ENCODE measurements at places on chromosomes 6 and 20.

GRCh38 chr6:109979033-109979921 is 1.2 kb downstream of the GPR6 start:
- DNase-seq = no peak

DNA sequence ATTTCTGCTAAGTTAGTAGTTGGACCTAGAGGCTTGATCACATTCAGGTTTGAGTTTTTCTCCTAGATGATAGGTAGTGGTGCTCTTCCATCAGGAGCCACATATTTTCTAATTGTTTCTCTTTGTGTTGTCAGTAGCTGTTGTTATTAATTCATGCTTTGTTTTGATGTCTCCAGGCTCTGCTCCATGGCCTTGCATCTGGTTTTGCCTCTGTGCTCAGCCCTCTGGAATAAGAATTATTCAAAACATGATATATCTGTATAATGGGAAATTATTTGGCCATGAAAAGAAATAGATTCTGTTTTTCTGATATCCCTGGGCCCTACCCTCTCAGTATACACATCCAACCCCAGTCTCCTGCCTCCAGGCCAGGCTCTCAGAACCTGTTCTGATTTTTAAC is 184.8 kb downstream of the CDC5L start:
- no peak for DNase-seq

DNA sequence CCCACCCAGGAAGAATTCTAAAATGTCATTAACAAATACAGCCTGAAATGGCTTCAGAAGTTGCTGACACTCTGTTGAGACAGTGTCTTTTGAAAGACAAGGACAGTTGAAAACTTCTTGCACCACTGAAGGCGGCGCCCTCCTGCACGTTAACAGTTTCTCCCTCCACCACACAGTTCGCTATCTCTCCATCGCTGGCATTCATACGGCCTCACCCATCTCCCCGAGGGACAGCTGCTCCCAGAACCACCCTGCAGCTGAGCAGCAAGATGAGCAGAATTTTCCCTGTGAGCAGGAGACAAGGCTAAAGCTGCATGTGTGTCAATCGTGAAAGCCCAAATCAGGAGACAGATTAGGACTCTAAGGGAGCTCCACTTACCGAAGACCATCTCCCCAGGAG is 113.3 kb downstream of the LY86 start:
- no peak for DNase-seq

DNA sequence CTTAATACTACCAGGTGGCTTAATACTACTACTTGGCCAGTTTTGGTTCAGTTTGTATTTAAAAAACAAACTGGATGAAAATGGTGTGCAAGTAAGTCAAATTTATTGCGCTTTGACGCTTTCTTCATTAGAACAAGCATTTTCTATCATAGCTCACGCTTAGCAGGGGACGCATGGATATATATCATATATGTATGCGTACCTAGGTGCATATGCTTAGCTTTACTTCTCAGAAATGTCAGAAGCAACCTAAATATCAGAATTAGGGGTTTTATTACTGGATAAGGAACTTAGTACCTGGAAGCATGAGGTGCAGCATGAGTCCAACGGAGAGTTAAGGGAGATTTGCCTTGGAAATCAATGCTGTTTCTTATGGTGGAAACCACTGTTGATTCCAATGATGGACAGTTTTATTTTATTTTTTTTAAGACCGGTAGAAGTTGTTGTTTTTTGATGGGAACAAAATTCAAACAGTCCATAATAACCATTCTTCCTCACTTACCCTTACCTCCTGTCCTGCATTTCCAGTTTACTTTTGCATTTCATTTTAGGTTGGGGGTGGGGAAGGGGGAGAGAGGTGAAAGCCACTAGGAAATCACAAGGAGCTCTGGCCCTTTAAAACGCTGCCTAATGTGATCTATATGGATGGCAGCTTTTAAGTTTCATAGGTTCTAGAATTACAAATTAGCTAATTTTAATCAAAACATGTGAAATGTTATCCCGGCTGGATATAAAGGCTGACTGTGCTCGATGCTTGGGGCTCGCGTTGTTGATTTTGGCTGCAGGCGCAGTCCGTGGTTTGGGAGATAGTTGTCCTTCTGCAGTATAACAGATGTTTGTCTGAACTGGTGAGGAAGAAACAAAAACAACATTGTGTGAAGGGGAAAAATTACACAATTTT is 2.1 kb downstream of the SOBP start:
- DNase-seq = no peak

GRCh38 chr20:12055161-12055560 is 137.5 kb downstream of the BTBD3 start:
- no peak for DNase-seq

- DNase-seq = no peak
Measured at GRCh38 chr6:57177545-57178265, 5.6 kb downstream of the BAG2 start.

DNA sequence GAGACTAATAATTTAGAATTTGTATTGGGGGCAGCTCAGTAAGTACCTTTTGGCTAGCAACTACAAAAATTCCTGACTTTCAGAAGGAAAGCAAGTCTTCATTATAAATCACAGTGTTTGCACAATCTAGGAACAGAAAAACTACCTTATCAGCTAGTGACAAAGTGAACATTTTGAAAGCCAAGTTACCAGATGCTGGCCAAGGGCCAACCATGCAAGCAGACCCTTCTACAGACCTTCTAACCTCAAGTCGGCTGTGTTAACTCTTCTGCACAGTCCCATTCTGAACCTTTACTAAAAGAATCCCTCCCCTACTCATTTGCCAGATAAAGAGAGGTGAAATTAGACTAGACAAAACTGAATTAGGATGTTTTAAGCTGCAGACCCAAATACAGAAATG is 341.9 kb downstream of the COL12A1 start:
- no peak for DNase-seq

- DNase-seq = no peak
Measured at GRCh38 chr6:147856687-147857086, 348.2 kb downstream of the SAMD5 start.

DNA sequence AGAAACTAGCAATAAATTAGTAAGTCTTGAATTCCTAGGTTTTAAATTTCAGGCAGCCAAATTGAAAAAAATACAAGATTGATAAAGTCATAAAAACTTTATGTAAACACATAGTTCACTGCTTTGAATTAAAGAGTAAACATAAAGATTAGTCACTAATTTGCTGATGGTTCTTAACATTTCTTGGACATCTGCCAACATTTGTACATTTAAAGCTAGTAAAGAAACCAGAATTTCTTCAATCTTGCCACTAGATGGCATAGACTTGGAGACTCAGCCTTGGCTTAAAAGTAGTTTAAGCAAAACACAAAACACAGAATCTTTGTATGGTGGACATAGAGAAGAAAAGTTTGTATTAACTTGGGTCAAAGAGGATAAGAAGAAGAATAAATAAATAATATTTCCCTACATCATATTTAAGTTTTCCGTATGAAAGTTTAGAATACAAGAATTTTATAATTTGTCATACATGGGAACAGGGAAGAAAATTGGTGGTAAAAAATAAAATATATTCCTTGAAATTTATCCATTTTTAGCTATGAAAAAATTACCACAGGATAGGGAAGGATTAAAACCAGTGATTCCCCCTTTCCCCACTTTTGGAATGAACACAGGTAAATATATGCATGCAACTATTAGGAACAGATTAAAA is 41.7 kb upstream of the FAM135A start:
- no peak for DNase-seq

DNA sequence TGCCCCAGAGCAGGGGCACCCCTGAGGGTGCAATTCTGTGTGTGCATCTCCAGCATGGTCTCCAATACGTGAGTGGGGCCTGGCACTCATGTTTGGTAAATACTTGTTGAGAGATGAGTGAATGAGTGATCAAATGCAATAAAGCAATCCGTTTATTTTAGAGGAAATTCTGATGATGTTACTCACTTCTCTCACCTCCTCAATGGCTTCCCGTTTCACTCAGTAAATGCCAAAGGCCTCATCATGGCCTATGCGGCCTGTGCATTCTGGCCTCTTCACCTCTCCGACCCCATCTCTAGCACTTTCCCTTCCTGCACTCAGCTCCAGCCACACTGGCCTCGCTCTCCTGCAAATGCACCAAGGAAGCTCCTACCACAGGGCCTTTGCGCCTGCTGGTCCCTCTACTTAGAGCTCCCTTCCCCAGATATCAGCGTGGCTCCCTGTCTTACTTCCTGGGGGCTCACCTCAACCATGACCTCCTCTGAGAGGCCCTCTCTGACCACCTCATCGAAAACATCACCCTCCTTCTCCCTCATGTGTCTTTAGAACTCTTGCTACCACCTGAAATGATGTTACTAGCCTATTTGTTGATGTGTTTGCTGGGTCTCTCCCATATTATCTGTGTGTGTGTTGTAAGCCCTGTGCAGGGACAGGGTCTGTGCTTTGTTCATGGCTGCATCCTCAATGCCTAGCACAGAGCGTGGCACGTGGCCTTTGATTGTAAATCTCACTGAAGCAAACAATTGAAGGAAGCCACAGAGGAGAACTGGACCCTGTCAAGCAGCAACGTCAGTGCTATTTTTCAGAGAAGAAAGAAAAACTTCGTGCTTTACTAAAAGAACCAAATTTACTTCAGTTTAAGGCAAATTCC is 42.6 kb downstream of the RAB44 start:
- no peak for DNase-seq

DNA sequence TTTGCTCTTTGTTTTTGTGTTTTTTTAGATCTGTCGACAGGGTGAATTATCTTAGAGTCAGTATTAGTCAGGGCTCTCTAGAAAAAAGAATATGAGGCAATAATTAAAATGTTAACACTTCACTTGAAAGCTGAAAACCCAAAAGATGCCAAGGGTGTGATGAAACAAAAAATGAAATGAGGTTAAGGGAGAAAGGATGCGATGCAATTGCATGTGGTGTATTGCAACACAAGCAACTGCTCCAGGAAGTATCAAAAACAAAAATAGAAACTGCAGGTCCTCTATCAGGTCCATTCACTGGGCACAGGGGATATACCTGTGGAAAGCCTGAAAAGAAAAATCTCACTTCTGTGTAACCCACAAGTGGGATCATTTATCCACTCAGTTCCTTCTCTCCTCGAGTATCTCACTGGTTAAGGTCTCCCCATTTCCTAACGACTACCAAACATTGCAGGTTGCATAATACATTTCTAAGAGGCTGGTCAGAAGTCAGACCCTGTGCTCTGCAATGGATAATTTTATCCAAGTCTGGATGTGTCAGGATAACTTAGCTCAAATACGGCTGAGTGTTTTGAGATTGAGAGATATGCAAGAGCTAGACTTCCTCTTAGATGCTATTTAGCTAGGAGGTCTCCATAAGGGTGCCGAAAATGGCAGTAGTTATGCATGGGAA is 257.7 kb upstream of the GJE1 start:
- no peak for DNase-seq

DNA sequence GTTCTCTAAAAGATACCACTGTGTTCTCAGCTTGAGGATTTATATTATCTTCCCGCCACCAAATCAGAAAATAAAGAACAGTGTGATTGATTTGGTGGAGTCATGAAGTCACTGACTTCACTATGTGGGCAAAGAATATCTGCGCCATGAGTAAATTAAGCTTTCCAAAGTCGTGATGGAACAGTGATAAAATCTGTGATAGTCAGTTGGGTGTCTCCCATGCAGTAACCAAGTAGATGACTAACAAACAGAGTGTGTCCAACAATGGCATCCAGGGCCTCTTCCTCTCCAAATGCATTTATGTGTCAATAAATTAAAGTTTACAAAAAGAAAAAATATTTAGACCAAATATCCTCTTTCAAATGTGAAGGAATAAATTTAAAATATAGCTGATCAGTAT is 87.0 kb upstream of the DST start:
- DNase-seq = no peak

DNA sequence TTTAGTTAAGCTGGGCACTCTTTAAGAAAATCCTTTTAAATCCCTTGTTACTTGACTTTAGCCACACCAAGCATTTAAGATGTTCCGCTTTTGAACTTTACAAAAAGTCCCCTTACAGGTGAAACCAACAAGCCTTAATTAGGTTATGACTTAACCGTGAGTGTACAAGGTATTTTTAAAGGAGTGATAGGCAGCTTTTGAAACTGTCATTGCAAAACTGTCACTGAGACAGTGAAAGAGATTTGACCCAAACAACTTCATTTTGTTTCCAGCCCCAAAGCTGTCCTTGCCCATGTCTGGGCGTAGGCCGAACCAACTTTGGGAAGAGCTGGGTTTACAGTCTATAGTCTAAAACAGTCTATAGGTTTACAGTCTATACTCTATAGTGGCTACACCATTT is 305.4 kb downstream of the FARS2 start:
- DNase-seq = no peak

- no peak for DNase-seq
Measured at GRCh38 chr20:3557237-3557785, 86.5 kb downstream of the ATRN start.

GRCh38 chr6:136405420-136406029 is 115.9 kb upstream of the BCLAF1 start:
- no peak for DNase-seq

- no peak for DNase-seq
Measured at GRCh38 chr6:131356161-131356560, 216.9 kb upstream of the ARG1 start.

GRCh38 chr6:119073307-119074051 is 5.0 kb downstream of the FAM184A start:
- DNase-seq = no peak

DNA sequence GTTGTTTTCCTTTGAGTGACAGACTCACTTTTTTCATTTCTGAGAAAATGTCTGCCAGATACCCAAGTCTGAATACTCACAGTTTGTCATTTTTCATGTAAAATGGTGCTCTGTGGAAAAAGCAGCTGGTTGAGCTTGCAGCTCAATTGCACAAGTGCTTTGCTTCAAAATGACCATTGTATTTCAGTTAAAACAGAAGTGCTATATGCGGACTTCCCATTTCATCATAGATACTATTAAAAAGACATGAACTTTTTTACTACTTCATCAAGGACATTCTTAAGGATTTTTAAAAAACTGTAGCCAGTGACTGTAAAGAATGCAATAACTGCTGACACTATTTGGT is 61.5 kb downstream of the KCNS1 start:
- DNase-seq = no peak

DNA sequence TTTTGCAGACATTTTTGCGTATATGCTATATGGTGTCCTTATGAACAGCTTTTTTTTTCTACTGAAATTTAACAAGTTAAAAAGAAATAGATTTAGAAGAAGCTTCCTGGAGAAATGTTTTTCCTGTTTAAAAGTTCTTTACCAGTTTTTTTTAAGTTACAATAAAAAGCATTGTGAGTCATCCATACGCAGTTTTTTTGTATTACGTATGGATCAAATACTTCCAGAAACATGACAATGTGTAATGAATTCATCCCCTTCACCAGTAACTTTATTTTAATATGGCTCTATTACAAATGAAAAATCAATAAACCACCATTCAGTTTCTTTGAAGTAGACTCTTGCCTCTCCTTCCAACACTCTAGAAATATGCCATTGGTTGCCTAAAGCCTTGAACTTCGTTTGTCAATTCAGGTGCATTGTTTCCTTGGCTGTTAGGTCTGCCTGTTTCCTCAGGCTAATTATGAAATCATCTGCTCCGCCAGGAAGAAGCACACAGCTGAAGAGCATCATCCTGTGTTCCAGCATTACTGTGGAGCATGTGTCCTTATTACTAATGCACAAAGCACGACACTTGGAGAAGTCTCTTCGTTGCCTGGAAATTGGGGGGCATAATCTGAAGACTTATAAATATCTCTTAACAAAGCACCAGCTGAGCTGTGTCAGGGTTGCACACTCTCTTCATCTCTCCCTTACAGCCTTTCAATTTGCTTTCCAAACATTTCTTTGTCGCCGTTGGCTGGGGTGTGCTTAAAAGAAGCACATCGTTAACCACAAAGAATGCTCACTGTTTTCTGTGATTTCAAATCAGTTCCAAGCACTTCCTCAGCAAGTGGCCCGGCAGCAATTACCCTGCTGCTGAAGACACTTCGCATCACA is 9.6 kb downstream of the MOXD1 start:
- DNase-seq = no peak

Measured in stimulated activated CD4-positive, alpha-beta T cell treated with anti-CD3 and anti-CD28 coated beads, Interleukin-15, amount 100 ng/mL, for 1 hour (primary cell).